ELF-1 (cell line): ENCODE measurements at places on chromosomes 5 and 9.

DNA sequence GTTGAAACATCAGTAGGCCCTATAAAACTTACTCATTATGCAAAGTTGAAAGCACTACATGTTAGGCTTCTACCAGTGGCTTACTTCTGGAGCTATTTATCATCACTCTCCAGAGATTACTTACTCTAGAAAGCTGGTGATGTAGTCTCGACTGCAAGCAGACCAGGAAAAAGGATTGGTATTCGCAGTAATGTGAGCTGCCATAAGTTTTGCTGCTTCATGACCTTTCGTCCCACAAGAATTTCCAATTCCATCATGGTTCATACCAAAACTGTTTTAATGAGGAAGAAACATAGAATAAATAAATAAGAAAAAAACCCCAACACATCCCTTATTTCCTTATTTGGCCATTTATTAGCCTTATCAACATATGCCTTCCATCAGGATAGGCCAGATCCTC, 181.9 kb downstream of the ADAMTS6 start:
- DNase-seq, result no peak

DNA sequence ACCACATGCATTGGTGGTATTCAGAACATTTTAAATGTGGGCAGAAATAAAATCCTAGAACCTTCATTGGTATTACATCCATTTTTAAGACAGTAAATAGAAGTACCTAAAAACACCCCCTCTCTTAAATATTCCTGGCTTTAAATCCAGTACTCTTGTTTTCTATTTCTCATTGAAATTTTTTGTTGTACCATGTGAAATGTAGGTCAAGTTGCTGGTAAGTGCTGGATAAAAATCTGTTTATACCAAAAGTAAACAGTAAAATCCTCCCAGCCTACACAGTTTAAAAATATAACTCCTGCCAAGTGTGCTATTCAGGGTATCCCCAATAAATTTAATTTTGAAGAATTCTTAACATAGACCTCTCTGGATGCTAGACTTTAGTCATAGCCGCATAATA, 75.0 kb upstream of the FST start:
- DNase-seq, result no peak

- no peak for DNase-seq
Observed at GRCh38 chr5:172421-172820, 18.9 kb upstream of the LRRC14B start.

DNA sequence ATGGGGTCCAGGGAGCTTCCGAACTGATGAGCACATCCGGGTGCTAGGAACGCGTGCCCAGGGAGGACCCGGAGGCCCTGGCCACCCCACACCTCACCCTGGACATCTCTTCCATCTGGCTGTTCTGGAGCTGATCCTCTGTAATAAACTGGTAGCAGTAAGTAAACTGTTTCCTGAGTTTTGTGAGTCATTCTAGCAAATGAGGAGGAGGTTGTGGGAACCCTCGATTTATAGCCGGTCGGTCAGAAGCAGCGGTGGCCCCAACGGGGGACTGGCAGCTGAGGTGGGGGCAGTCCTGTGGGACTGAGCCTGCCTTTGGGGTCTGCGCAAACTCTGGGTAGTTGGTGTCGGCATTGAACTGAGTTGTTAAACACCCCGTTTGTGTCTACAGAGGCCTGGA, 15.4 kb upstream of the UBAC1 start:
- no peak for DNase-seq

DNA sequence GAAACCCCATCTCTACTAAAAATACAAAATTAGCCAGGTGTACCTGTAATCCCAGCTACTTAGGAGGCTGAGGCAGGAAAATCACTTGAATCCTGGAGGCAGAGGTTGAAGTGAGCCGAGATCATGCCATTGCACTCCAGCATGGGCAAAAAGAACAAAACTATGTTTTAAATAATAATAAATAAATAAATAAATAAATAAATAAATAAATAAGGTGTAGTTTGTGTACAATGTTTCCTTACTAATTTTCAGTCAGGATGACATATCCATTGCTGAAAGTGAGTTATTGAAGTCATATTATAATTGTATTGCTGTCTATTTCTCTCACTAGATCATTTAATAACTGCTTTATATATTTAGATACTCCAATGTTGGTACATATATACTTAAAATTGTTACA, 581.5 kb upstream of the DAB2 start:
- no peak for DNase-seq

DNA sequence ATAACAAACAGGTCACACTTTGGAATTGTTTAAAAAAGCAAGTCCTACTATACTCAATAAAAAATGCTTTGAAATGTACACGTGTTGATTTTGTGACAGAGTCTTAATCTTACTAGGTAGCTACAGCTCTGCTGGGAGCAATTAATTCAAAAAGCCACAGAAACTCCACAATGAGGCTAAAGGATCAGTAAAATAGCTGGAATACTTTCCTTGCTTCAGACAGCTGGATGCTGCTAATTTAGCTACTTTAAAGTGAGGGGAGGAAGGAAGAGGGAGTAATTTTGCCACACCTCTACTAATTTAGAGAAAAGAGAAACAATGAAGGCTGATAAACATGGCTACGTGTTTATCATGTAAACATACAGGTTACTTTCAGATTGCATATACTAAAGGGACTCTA, 927.6 kb upstream of the DMAC1 start:
- no peak for DNase-seq

- DNase-seq, result no peak
Observed at GRCh38 chr9:106414042-106414441, 448.9 kb upstream of the ZNF462 start.

- no peak for DNase-seq
Observed at GRCh38 chr9:123119566-123119965, 86.1 kb downstream of the GPR21 start.

DNA sequence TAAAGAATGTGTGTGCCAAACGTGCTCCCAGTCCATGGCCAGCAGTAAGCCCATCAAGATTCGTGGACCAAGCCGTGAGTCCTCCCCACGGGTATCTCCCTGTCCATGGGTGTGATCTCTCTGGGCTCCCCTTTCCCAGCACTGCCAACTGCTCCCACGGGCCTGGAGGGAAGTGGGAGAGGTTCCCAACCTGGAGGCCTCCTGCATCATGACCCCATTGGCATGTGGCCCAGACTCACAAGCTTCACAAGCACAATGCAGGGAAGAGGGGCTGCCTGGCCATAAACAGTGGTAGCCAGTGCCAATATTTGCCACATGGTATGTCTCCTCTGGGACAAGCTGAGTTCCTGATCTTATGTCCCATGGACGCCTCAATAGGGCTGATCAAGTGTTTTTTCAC, 59.1 kb downstream of the ABLIM3 start:
- DNase-seq, result no peak

GRCh38 chr5:135965504-135965903, 10.7 kb upstream of the LECT2 start:
- no peak for DNase-seq

- no peak for DNase-seq
Observed at GRCh38 chr5:31855134-31856040, 216.5 kb downstream of the PDZD2 start.
